ENCODE measurements at places on chromosomes 2 and 18. TPM values are rescaled to one million over a fixed set of nuclear protein-coding genes. Genes with fewer than 3 reads are reported as not detected.
A peak's percentile ranks its signal among the peaks of the same experiment; 100 is the strongest.

ST6GAL2 gene
- total RNA-seq, result 15.6 TPM

GPR35 gene
- 0.32 TPM for total RNA-seq

NCKAP5 gene
- total RNA-seq, result 0.92 TPM

NEUROD1 gene
- total RNA-seq, result not detected

SERTAD2 gene
- total RNA-seq, result 17.1 TPM

VPS4B gene
- 20.7 TPM for total RNA-seq

- no peak for DNase-seq
These were observed 124.5 kb downstream of the MIB1 start for GRCh38 chr18:21865043-21865442.

- DNase-seq, result no peak
These were observed 141.8 kb upstream of the ALKAL2 start for GRCh38 chr2:429575-430254.

GRCh38 chr2:50118905-50119702 lies 912.8 kb downstream of the NRXN1 start:
- peak; percentile 59 for DNase-seq

DNA sequence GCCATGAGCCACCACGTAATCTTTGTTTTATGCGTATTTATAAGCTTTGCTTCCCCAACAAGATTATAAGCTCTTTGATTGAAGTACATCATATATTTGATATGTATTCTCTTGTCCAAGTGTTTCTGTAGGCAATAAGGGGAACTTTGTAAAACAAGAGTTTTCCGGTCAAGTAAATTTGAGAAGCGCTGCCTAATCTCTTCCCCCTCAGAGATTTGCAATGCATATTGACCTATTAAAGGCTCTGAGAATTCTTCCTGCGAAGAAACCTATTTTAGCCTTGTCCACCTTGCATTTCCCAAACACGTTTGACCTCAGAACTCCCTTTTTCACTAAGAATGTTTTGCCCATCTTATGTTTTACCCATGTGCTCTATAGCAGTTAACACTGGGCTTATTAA lies 26.9 kb upstream of the CASP10 start:
- DNase-seq, result no peak

GRCh38 chr2:46645681-46646162 lies 166.4 kb downstream of the TMEM247 start:
- no peak for DNase-seq

DNA sequence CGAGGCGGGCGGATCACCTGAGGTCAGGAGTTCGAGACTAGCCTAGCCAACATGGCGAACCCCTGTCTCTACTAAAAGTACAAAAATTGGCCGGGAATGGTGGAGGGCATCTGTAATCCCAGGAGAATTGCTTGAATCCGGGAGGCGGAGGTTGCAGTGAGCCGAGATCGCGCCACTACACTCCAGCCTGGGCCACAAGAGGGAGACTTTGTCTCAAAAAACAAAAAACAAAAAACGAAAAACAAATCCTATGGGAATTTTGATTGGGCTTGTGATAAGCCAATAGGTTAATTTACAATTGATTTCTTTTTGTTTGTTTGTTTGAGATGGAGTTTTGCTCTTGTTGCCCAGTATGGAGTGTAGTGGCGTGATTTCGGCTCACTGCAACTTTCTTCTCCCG lies 24.2 kb upstream of the TOGARAM2 start:
- peak; percentile 71 for DNase-seq

DNA sequence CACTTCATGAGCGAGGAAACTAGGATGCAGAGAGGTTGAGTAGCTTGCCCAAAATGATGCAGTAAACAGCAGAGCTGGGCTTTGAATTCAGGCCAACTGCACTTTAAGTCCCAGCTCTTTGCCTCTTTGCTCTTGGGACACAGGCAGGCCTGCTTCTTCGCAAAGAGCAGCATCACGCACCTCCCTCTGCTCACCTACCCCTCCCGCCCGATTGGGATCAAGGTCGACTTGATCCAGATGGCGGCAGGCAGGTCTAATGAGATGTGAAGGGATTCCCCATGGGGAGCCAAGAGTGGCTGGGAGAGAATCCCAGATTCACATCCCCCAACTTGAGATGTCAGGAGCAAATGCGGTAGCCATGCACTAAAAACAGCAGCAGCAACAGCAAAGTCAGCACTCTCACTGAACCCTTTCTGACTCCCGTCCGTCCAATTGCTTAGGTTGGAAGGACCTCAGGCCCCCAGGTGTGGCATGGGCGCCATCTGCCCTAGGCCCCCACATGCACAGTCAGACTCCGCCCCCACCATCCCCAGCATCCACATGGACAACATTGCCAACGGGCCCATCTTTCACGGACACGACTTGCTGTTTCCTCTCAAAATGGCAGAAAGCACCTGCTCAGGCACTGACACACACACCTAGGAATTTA lies 84.3 kb upstream of the MAP4K4 start:
- peak; percentile 65 for DNase-seq

GRCh38 chr2:176112375-176113302 lies 3.9 kb upstream of the HOXD10 start:
- DNase-seq, result peak; percentile 58

GRCh38 chr2:231393149-231394131 lies 2.1 kb upstream of the B3GNT7 start:
- peak; percentile 89 for DNase-seq

- DNase-seq, result no peak
These were observed 661.8 kb upstream of the HS6ST1 start for GRCh38 chr2:128980475-128980874.

- DNase-seq, result no peak
These were observed 33.8 kb downstream of the ZNF519 start for GRCh38 chr18:14098428-14098827.

DNA sequence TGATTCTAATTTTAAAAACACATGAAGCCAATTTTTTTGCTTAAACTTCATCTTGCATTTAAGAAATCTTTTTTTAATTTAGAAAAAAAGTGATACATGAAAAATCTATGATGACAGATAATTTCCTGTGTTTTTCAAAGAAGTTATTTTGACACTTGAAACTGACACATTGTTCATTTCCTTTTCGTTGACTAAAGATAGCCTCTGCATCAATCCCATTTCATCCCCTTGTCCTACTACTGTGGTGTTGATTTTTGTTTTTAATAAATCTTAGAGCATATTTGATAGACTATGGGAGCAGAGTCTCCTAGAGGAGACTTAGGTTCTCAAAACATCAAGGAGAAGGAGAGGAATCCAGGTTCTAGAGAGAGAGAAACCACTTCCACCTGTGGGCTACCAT lies 70.9 kb downstream of the ACVR1C start:
- DNase-seq, result no peak

- no peak for DNase-seq
These were observed 1322.0 kb downstream of the LRP1B start for GRCh38 chr2:140808820-140809219.

- no peak for DNase-seq
These were observed 33.3 kb downstream of the NDUFA10 start for GRCh38 chr2:239991689-239992314.

DNA sequence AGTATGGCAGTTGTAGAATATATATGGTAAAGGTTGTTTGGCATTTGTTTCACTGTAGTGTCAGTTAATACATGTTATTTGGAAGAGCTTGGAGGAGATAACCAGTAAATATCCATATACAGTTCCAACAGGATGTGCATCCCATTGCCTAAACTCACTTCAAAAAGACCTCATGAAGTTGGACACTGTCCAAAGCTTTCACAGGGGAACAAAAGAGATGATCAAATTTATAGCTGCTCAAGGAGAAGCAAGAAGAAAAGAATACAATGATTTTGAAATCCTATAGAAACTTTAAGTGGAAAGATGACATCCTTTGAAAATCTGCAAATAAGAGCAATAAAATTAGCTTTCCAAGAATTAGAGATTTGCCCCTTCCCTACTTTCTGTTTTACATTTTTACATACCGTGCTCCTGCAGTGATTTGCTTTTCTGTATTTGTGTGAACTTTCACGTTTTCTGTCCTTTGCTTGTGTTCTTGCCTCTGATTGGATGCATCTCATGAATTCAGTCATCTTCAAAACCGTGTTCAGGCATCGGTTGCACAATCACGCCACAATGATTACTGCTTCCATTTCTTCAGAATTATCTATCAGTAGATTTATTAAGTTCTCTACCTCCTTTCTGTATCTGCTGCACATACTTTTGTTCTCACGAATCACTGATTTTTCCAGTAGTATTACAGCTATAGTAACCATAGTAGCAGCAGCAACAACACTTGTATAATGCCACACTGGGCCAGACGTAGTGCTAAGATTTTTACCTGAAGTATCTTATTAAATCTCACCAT lies 83.8 kb downstream of the PARD3B start:
- no peak for DNase-seq

GRCh38 chr2:71689968-71690834 lies 236.8 kb downstream of the DYSF start:
- DNase-seq, result no peak

Measured in endodermal cell (in vitro differentiated cells).